ENCODE measurements at places on chromosomes 1 and 21. TPM values are rescaled to one million over a fixed set of nuclear protein-coding genes. Genes with fewer than 3 reads are reported as not detected.

Gene NPL
- 16.1 TPM for total RNA-seq

Gene AMY1A
- total RNA-seq, result not detected

Gene LRRC38
- not detected for total RNA-seq

Gene ZYG11A
- total RNA-seq, result 0.18 TPM

Gene C8A
- total RNA-seq, result not detected

Gene SPRR2F
- not detected for total RNA-seq

Gene CAMSAP2
- 51.9 TPM for total RNA-seq

Gene OR2T2
- not detected for total RNA-seq

Gene SNIP1
- total RNA-seq, result 20.3 TPM

Gene FMO3
- 3.7 TPM for total RNA-seq

- peak overlapping the region; percentile 93 for H3K4me3 ChIP-seq
- peak overlapping the region; percentile 96 for H3K27ac ChIP-seq
- no peaks in the 10 kb centered on the region for H3K4me1 ChIP-seq
- no peaks in the 10 kb centered on the region for H3K27me3 ChIP-seq
These were observed 1.4 kb upstream of the VAMP4 start for GRCh38 chr1:171743081-171743870.

GRCh38 chr1:56972976-56973375, 7.2 kb upstream of the C8B start:
- no peak overlapping the region for H3K27ac ChIP-seq
- no peaks in the 10 kb centered on the region for H3K27me3 ChIP-seq
- DNase-seq, result no peak
- H3K36me3 ChIP-seq, result no peaks in the 10 kb centered on the region

GRCh38 chr21:42396799-42397745, 1.2 kb upstream of the TMPRSS3 start:
- no peak overlapping the region for H3K27ac ChIP-seq
- no peaks in the 10 kb centered on the region for H3K36me3 ChIP-seq
- H3K4me1 ChIP-seq, result no peaks in the 10 kb centered on the region
- no peaks in the 10 kb centered on the region for H3K27me3 ChIP-seq
- no peak for DNase-seq

DNA sequence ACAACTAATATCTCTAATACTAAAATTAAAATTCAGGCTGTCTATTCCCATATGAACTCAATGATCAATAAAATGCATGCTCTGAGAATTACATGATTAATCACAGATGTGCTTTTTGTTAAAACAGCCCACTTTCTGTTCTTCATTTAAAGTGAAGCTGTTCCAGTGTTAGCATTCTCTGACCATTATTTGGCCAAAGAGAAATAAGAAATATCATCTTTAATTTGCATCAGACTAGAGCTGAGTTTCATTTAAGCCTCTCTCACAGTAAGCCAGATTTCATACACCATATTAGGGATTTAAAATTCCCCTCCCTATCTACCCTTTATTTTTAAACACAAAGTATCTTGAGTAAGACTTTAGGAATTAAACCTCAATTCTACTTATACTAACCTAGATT, 261.6 kb downstream of the TPR start:
- peaks cover 7% of the 10 kb centered on the region for H3K36me3 ChIP-seq
- no peak overlapping the region for H3K27ac ChIP-seq
- no peaks in the 10 kb centered on the region for H3K27me3 ChIP-seq

DNA sequence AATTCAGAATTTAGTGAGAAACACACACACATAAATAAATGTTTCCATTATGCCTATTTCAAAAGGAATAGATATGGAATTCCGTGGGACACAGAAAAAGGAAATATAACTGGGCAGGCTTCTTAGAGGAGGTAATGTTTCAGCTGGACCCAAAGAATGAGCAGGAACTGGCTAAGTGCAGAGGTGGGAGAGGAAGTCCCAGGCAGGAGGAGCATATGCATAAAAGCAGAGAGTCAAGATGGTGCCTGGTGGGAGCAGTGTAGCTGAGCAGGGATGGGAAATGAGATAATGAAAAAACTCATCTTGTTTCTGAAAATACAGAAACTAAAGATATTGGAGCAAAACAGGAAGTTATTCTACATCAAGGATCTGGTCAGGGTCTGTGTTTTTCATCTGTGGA, 115.2 kb upstream of the MAGI3 start:
- no peaks in the 10 kb centered on the region for H3K27me3 ChIP-seq
- DNase-seq, result no peak
- H3K27ac ChIP-seq, result no peak overlapping the region
- H3K4me1 ChIP-seq, result no peaks in the 10 kb centered on the region

GRCh38 chr1:180252638-180253536, 22.8 kb downstream of the LHX4 start:
- H3K4me1 ChIP-seq, result no peaks in the 10 kb centered on the region

DNA sequence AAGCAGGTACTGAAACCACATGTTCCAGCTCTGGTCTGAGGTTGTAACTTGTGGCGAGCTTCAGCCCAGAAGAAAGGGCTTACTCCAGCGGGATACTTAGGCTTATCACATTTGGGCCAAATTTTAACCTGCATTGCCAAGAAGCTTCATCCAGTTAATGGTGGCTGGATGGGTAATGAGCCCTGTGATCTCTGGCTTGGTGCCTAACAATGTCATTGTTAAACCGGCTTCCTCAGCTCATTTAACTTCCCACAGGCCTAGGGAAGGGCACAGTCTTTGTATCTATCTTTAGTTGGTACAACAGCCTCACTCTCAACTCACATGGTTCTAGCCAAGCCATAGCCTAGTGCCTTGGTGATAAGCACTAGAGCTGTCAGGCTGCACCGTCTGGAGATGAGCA, 43.6 kb upstream of the CCDC190 start:
- no peak for DNase-seq
- H3K36me3 ChIP-seq, result no peaks in the 10 kb centered on the region
- no peaks in the 10 kb centered on the region for H3K27me3 ChIP-seq

DNA sequence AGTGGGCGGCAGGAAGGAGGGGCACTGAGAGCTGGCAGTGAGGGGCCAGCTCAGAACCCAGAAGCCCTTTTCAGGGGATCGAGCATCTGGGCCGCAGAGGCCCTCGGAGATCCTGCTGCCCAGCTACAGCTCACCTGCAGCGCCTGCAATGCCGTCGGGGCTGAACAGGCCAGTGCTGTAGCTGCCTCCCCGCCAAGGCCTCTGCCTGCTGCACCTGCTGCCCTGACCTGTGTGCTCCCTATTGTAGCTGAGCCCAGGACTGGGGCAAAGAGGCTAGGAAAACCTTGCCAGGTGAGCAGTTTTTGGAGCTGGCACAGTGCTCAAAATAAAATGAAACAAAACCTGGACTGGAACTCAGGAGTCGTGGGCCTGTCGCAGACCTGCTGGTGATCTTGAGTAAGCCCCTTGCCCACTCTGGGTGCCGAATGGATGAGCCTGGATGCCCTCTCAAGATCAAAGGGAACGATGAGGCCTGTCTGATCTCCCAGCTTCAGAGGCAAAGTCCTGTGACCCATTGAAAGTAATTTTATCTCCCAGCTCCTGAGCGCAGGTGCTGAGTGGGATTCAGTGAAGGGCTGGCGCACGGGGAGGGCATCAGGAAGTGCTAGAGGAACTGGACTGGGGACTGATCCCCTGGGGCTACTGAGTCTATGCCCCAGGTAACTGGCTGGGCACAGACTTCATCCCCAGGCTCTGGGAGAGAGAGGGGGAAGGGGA, 154.6 kb downstream of the FOXD2 start:
- no peak for DNase-seq
- no peak overlapping the region for H3K27ac ChIP-seq
- no peak overlapping the region for H3K4me3 ChIP-seq

- H3K4me3 ChIP-seq, result no peak overlapping the region
- no peaks in the 10 kb centered on the region for H3K36me3 ChIP-seq
- H3K27me3 ChIP-seq, result no peaks in the 10 kb centered on the region
- peak; percentile 83 for DNase-seq
- no peak overlapping the region for H3K27ac ChIP-seq
These were observed 4.1 kb downstream of the PYCR2 start for GRCh38 chr1:225919906-225920305.

DNA sequence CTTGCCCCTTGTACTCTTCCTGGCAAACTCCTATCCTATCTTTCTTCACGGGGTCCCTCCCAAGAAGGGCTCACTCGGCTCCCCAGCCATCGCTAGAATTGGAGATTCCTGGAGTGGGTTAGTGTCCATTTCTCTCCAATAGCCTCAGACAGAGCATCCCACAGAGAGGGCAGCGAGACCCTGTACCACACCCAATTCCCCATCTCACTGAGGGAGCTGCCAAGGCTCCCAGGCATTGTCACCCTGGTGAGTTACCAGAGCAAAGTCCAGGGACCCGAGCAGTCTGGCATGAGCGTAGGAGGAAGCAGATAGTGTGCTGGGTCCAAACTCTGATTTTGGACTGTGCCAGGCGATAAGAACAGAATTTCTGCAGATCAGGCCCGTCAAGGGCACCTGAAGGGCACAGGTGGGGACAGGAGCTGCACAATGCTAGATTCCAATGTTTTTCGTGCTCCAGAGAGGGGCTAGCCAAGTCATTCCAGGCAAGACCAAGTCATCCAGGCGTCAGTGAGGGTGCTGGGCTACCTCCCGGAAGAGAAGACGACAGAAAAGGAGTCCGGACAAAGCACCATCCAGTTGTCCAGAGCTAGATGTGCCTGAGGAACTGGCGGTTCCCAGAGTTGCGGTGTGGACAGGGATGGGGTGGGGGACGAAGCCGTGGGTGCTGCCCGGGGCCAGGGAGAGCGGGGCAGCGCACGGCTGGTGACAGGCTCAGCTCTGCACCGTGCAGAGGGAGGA, 15.3 kb downstream of the AKR7A3 start:
- H3K4me3 ChIP-seq, result no peak overlapping the region
- no peak for DNase-seq
- no peaks in the 10 kb centered on the region for H3K4me1 ChIP-seq
- H3K27ac ChIP-seq, result no peak overlapping the region

GRCh38 chr1:39761016-39761415, 10.1 kb downstream of the OXCT2 start:
- H3K27me3 ChIP-seq, result no peaks in the 10 kb centered on the region
- no peaks in the 10 kb centered on the region for H3K4me1 ChIP-seq
- no peak overlapping the region for H3K27ac ChIP-seq
- peaks cover 5% of the 10 kb centered on the region for H3K36me3 ChIP-seq
- no peak overlapping the region for H3K4me3 ChIP-seq
- no peak for DNase-seq

- no peaks in the 10 kb centered on the region for H3K36me3 ChIP-seq
- DNase-seq, result no peak
- H3K27ac ChIP-seq, result no peak overlapping the region
- no peaks in the 10 kb centered on the region for H3K4me1 ChIP-seq
- H3K27me3 ChIP-seq, result no peaks in the 10 kb centered on the region
- H3K4me3 ChIP-seq, result no peak overlapping the region
These were observed 123.8 kb upstream of the CTTNBP2NL start for GRCh38 chr1:112272101-112272772.

- H3K4me3 ChIP-seq, result peak overlapping the region; percentile 60
- no peaks in the 10 kb centered on the region for H3K27me3 ChIP-seq
- no peaks in the 10 kb centered on the region for H3K36me3 ChIP-seq
- peak; percentile 84 for DNase-seq
- no peaks in the 10 kb centered on the region for H3K4me1 ChIP-seq
These were observed 431 bp downstream of the ARPC5 start for GRCh38 chr1:183635099-183635605.

DNA sequence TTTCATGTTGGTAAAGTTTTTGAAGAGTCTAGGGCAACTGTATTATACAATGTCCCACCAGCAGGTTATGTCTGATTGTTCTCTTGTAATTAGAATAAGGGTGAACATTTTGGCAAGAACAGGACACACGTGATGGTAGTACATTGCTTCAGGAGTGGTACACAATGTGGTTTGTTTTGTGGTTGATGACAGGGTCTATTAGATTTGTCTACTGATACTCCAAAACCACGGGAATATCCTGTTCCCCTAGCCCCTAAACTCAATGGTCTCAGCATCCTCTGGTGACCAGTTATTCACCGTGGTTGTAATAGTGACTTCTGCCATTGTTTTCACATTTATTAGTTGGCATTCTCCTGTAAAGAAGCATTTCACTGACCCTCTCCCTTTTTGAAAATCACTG, 22.1 kb upstream of the ACTA1 start:
- H3K27me3 ChIP-seq, result no peaks in the 10 kb centered on the region
- H3K36me3 ChIP-seq, result peaks cover 4% of the 10 kb centered on the region
- no peak overlapping the region for H3K4me3 ChIP-seq
- DNase-seq, result no peak
- no peak overlapping the region for H3K27ac ChIP-seq

- H3K4me3 ChIP-seq, result no peak overlapping the region
- peak; percentile 44 for DNase-seq
- H3K4me1 ChIP-seq, result no peaks in the 10 kb centered on the region
These were observed 93.1 kb downstream of the DMRTB1 start for GRCh38 chr1:53552146-53552861.

- DNase-seq, result no peak
- H3K27ac ChIP-seq, result no peak overlapping the region
- H3K27me3 ChIP-seq, result no peaks in the 10 kb centered on the region
- H3K4me3 ChIP-seq, result no peak overlapping the region
- H3K36me3 ChIP-seq, result no peaks in the 10 kb centered on the region
- no peaks in the 10 kb centered on the region for H3K4me1 ChIP-seq
These were observed 5.0 kb upstream of the TMEM200B start for GRCh38 chr1:29128739-29129138.

DNA sequence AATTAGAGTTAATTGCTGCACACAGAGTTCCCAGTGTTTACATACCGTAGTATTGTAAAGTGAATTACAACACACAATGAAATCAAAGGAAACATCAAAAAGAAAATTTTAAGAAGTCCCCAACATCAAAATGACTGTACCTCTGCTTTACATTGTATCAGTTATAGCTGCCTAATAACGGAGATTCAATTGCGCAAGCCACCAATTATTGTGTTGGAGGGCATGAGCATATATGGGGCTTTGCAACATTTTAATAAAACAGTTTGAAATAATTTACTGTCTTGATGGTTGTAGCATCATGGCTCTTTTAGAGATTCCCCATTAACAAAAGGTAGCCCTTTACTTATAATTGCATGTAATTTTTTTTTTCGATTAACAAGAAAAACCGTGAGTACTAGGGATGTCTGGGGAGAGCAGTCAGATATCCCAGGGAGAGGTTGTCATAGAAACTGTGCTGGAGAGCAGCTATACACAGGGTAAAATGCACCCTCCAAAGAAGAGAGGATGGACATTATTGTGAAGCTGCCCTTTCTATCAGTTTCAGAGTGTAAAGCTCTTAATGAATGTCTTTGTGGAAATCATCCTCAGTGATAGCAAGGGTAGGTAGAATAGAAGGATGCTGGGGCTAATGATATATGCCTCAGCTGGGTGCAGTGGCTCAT, 55.9 kb upstream of the BTG3 start:
- no peaks in the 10 kb centered on the region for H3K4me1 ChIP-seq
- no peak overlapping the region for H3K27ac ChIP-seq
- no peaks in the 10 kb centered on the region for H3K27me3 ChIP-seq
- DNase-seq, result no peak
- H3K36me3 ChIP-seq, result no peaks in the 10 kb centered on the region
- H3K4me3 ChIP-seq, result no peak overlapping the region

- no peak overlapping the region for H3K4me3 ChIP-seq
- DNase-seq, result no peak
- no peak overlapping the region for H3K27ac ChIP-seq
- H3K36me3 ChIP-seq, result no peaks in the 10 kb centered on the region
These were observed 12.0 kb upstream of the TTLL10 start for GRCh38 chr1:1161683-1162079.

- H3K27ac ChIP-seq, result no peak overlapping the region
- no peaks in the 10 kb centered on the region for H3K4me1 ChIP-seq
- no peaks in the 10 kb centered on the region for H3K36me3 ChIP-seq
- no peak for DNase-seq
- H3K27me3 ChIP-seq, result no peaks in the 10 kb centered on the region
These were observed 16.3 kb upstream of the PADI2 start for GRCh38 chr1:17135530-17135929.
